CD8-positive, alpha-beta memory T cell (primary cell): ENCODE measurements at places on chromosomes 6 and 20. TPM values are rescaled to one million over a fixed set of nuclear protein-coding genes. Genes with fewer than 3 reads are reported as not detected.

GRCh38 chr6:106064142-106064541, 22.0 kb upstream of the PRDM1 start:
- H3K4me3 ChIP-seq: no peak overlapping the region
- H3K27ac ChIP-seq: no peak overlapping the region
- H3K4me1 ChIP-seq: no peaks in the 10 kb centered on the region
- no peaks in the 10 kb centered on the region for H3K27me3 ChIP-seq

- DNase-seq: no peak
- H3K36me3 ChIP-seq: no peaks in the 10 kb centered on the region
- H3K27me3 ChIP-seq: no peaks in the 10 kb centered on the region
- no peak overlapping the region for H3K4me3 ChIP-seq
These were observed 1061.8 kb upstream of the CITED2 start for GRCh38 chr6:140436023-140436811.

- no peaks in the 10 kb centered on the region for H3K27me3 ChIP-seq
- H3K4me3 ChIP-seq: no peak overlapping the region
- H3K27ac ChIP-seq: no peak overlapping the region
These were observed 632.7 kb upstream of the ID4 start for GRCh38 chr6:19204445-19204844.

DNA sequence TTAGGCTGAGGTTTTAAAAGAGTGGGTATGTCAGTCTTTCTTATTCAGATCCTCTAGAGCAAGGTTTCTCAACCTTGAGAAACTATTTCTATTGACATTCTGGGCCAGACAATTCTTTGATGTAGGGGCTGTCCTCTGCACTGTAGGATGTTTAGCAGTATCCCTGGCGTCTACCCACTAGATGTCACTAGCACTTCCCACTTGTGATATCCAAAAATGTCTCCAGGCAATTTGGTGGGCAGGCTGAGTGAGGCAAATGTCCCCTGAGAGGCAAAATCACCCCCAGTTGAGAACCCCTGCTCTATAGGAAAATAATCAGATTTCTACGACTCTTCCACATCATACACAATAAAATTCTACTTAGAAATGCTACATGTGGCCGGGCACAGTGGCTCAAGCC, 7.7 kb upstream of the ZKSCAN8 start:
- H3K36me3 ChIP-seq: no peaks in the 10 kb centered on the region
- peaks cover 25% of the 10 kb centered on the region for H3K4me1 ChIP-seq
- H3K27me3 ChIP-seq: no peaks in the 10 kb centered on the region
- H3K27ac ChIP-seq: no peak overlapping the region

GRCh38 chr20:16295534-16295933, 277.7 kb downstream of the KIF16B start:
- no peaks in the 10 kb centered on the region for H3K4me1 ChIP-seq
- H3K27me3 ChIP-seq: no peaks in the 10 kb centered on the region
- DNase-seq: no peak

DNA sequence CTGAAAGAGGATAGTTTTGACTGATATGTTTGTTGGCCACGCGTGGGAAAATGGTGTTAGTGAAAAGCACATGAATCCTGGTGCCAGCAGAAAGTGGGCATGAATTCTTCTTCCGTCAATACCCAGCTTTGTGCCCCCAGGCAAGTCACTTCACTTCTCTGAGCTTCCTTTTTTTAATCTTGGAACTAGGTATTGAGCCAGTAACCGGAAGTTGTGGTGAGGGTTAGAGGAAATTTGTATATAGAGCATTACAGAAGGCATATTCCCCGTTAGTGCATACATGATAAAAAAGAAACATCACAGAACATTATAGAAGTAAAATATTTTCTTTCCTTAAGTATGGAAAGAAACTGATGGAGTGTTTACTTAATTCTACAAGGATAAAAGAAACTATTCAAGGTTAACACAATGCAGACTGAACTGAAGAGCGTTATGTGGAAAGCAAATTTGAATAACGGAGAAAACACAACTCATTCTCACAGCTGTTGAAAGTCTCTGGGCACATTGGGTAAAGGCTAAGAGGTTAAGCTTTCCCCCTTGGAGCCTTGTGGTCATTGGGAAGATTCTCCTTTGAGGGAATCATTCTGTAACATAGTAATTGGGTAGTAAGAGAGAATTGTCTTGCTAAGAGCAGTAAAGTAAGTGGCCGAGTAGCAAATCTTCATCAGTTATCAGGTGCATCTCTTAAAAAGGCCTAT, 223.1 kb downstream of the BCAS1 start:
- peak overlapping the region; percentile 10 for H3K4me3 ChIP-seq
- no peaks in the 10 kb centered on the region for H3K27me3 ChIP-seq
- H3K4me1 ChIP-seq: peaks cover 61% of the 10 kb centered on the region
- no peak overlapping the region for H3K27ac ChIP-seq
- H3K36me3 ChIP-seq: no peaks in the 10 kb centered on the region

- no peak for DNase-seq
- no peak overlapping the region for H3K4me3 ChIP-seq
- no peaks in the 10 kb centered on the region for H3K27me3 ChIP-seq
- H3K4me1 ChIP-seq: no peaks in the 10 kb centered on the region
These were observed 92.5 kb downstream of the TBXT start for GRCh38 chr6:166075186-166075585.

DNA sequence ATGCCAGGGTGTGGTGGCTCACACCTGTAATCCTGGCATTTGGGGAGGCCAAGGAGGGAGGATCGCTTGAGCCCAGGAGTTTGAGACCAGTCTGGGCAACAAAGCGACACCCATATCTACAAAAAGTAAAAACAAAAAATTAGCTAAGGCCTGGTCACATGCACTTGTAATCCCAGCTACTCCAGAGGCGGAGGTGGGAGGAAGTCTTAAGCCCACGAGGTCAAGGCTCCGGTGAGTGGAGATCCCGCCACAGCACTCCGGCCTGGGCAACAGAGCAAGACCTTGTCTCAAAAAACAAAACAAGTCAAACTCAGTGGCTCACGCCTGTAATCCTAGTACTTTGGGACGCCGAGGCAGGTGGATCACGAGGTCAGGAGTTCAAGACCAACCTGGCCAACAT, 35.6 kb downstream of the SRSF3 start:
- no peaks in the 10 kb centered on the region for H3K27me3 ChIP-seq
- no peak for DNase-seq
- H3K27ac ChIP-seq: no peak overlapping the region
- H3K4me1 ChIP-seq: no peaks in the 10 kb centered on the region
- H3K4me3 ChIP-seq: no peak overlapping the region

GRCh38 chr6:86789779-86790411, 147.4 kb upstream of the HTR1E start:
- no peaks in the 10 kb centered on the region for H3K27me3 ChIP-seq
- H3K27ac ChIP-seq: no peak overlapping the region
- H3K4me1 ChIP-seq: no peaks in the 10 kb centered on the region
- no peak for DNase-seq

GRCh38 chr20:62624325-62624690, 18.0 kb upstream of the SLCO4A1 start:
- peaks cover 14% of the 10 kb centered on the region for H3K4me1 ChIP-seq
- no peaks in the 10 kb centered on the region for H3K27me3 ChIP-seq
- H3K4me3 ChIP-seq: no peak overlapping the region
- DNase-seq: no peak
- H3K27ac ChIP-seq: peak overlapping the region; percentile 9

- no peaks in the 10 kb centered on the region for H3K27me3 ChIP-seq
- H3K36me3 ChIP-seq: no peaks in the 10 kb centered on the region
- DNase-seq: no peak
- H3K4me3 ChIP-seq: no peak overlapping the region
- H3K27ac ChIP-seq: no peak overlapping the region
These were observed 423.6 kb downstream of the HAO1 start for GRCh38 chr20:7516621-7517111.

- no peaks in the 10 kb centered on the region for H3K4me1 ChIP-seq
- DNase-seq: no peak
- H3K4me3 ChIP-seq: no peak overlapping the region
These were observed 560.6 kb upstream of the AGPAT4 start for GRCh38 chr6:161834426-161834825.

GRCh38 chr6:9801249-9801754, 613.6 kb downstream of the TFAP2A start:
- H3K27me3 ChIP-seq: no peaks in the 10 kb centered on the region
- no peaks in the 10 kb centered on the region for H3K36me3 ChIP-seq
- no peak overlapping the region for H3K27ac ChIP-seq
- no peak overlapping the region for H3K4me3 ChIP-seq
- DNase-seq: no peak

- DNase-seq: no peak
- H3K27ac ChIP-seq: no peak overlapping the region
- H3K4me3 ChIP-seq: no peak overlapping the region
- peaks cover 8% of the 10 kb centered on the region for H3K27me3 ChIP-seq
- H3K4me1 ChIP-seq: peaks cover 7% of the 10 kb centered on the region
These were observed 793 bp upstream of the TRIM40 start for GRCh38 chr6:30135147-30135546.

DNA sequence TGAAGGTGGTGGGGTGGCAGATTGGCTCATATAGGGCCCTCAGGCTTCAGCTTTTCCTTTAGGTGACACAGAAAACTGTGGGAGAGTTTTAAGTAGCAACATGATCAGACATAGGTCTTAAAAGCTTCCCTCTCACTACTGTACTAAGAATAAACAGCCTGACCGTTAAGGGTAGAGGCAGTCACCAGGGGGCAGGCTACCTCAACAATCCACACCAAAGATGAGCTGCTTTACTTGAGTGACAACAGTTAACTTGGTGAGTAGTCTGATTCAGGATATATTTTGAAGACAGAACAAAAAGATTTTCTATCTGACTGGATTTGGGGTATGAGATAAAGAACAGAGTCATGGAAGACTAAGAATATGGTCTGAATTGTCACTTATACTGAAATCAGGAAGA, 193.1 kb upstream of the SHLD1 start:
- no peaks in the 10 kb centered on the region for H3K4me1 ChIP-seq
- H3K27ac ChIP-seq: no peak overlapping the region
- H3K27me3 ChIP-seq: no peaks in the 10 kb centered on the region
- H3K36me3 ChIP-seq: peaks cover 43% of the 10 kb centered on the region
- peak; percentile 27 for DNase-seq

GRCh38 chr6:99285881-99286280, 63.6 kb downstream of the FAXC start:
- no peaks in the 10 kb centered on the region for H3K27me3 ChIP-seq
- no peaks in the 10 kb centered on the region for H3K4me1 ChIP-seq
- H3K4me3 ChIP-seq: no peak overlapping the region
- H3K27ac ChIP-seq: no peak overlapping the region
- DNase-seq: no peak

DNA sequence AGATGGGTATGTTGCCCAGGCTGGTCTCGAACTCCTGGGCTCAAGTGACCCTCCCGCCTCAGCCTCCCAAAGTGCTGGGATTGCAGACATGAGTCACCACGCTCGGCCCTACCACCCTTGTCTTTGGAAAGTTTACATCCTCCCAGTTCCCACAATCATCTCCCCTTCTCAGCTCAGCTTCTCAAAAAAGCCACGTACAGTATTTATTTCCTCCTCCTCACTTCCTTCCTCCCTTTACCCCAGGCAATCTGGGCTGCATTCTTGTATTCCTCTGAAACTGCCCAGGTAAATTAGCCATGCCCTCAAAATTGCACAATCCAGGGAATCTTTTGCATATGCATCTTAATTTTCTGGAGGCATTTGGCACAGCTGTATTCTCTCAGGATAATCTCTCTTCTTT, 7.4 kb upstream of the SLC23A2 start:
- H3K27me3 ChIP-seq: no peaks in the 10 kb centered on the region
- no peak for DNase-seq
- H3K36me3 ChIP-seq: no peaks in the 10 kb centered on the region
- no peak overlapping the region for H3K4me3 ChIP-seq
- peaks cover 6% of the 10 kb centered on the region for H3K4me1 ChIP-seq

DNA sequence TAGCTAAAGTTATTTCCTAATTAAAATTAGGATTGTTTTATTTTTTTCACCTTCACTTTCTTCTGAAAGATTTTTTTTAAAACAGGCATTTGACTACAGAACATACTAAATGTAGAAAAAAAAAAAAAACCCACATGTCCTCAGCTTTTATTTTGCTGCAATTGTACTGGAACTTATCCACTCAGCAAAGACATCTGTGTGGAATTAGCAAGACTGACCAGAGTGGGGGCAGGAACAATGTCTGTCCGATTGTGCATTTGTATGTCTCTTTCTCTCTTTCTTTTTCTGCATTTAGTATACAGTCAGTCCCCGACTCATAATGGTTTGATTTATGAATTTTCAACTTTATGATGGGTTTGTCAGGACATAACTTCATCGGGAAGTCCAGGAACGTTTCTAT, 77.3 kb downstream of the CHD6 start:
- H3K4me3 ChIP-seq: no peak overlapping the region
- no peaks in the 10 kb centered on the region for H3K36me3 ChIP-seq
- no peaks in the 10 kb centered on the region for H3K27me3 ChIP-seq
- no peak for DNase-seq
- no peak overlapping the region for H3K27ac ChIP-seq

DNA sequence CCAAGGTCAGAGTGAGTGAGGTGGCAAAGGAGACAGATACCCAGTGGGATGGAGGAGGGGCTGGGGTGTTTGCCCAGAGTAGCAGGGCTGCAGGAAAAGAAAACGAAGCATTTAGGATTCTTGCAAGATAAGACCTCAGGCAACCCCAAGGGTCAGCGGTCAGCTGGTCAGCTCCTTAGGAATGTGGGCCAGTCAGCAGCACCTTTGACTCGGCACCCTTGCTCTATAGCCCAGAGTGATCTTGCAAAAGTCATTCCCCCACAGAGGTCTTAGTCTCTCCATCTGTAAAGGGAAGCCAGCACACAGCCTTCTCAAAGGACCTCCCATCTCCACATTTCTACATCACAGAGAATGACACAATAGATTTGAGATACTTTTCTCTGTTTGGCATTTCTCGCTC, 56.7 kb downstream of the VEGFA start:
- DNase-seq: no peak
- H3K4me1 ChIP-seq: no peaks in the 10 kb centered on the region
- no peak overlapping the region for H3K27ac ChIP-seq
- no peaks in the 10 kb centered on the region for H3K36me3 ChIP-seq
- no peak overlapping the region for H3K4me3 ChIP-seq
- peaks cover 4% of the 10 kb centered on the region for H3K27me3 ChIP-seq

DNA sequence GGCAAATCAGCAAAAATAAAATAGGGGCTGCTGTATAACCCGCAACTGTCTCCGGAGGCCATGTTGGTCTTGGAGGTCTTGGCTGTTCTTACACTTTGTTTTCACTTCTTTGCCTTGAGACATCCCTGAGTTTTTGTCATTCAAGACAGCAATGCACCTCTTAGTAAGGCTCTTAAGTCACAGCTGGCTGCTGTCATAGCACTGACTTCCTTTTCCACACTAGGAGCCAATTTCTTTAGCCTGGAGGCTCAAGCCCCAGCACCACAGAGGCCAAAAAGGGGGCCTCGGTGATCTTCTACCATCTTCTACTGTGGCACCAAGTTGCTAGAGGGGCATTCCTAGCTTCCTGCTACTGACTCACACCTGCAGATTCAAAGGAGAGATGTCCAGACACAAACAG, 536.3 kb downstream of the CDH26 start:
- DNase-seq: no peak
- no peak overlapping the region for H3K27ac ChIP-seq
- no peak overlapping the region for H3K4me3 ChIP-seq
- no peaks in the 10 kb centered on the region for H3K4me1 ChIP-seq
- no peaks in the 10 kb centered on the region for H3K36me3 ChIP-seq

Gene ZNF76
- total RNA-seq: 35.2 TPM

Gene MEP1A
- total RNA-seq: not detected

Gene BLTP3A
- 19.4 TPM for total RNA-seq

Gene PKIB
- total RNA-seq: 0.26 TPM

Gene OGFRL1
- 5.5 TPM for total RNA-seq

Gene HLA-DQA2
- total RNA-seq: 1.2 TPM

Gene RAET1G
- total RNA-seq: not detected

Gene TGM3
- not detected for total RNA-seq

Gene DEFB127
- total RNA-seq: not detected

Gene BMP5
- total RNA-seq: not detected

Gene SLC32A1
- not detected for total RNA-seq

Gene TPX2
- 60.3 TPM for total RNA-seq
